ENCODE measurements at places on chromosomes 5 and 9.

- DNase-seq, result no peak
These were observed 3.6 kb upstream of the DRD1 start for GRCh38 chr5:175447571-175447970.

DNA sequence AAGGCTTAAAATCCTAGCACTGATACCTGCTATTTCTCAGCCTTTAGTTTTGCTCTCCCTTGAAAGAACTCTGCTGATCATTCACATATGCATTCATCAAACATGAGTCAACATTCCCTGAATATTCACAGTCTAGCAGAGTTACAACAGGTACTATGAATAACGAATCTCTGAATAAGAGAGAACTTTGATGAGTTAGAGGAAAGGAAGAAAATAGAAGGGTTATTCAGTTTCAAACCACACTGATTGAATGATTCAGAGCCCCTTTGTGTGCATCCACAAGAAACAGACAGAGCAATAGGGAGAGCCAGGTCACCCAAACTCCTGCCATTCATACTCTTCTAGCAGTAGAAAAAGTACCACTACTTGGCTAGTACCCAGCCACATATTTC, 36.0 kb downstream of the FOXD1 start:
- no peak for DNase-seq

- no peak for DNase-seq
These were observed 8.7 kb downstream of the ASS1 start for GRCh38 chr9:130453487-130453886.

DNA sequence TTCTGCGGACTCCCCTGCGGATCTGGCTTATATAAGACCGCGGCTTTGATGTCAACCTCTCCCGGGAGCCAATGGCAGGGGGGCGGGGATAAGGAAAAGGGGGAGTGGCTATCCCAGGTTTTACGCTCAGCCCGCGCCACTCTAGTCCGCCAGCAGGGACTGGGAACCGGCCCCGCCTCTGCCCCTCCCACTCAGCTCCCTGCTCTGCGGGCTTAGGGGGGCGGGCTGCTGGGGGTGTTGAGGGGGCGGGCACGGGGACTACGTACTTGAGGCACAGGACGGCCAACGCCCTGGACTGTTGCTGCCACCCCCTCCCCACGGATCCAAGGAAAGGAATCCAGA, at the start of gene HAND1:
TSS of gene HAND1 (minus strand) at position 4 of the 342 bp plus-strand sequence. CDS start 219 bp downstream, outside the sequence.
- DNase-seq, result no peak

DNA sequence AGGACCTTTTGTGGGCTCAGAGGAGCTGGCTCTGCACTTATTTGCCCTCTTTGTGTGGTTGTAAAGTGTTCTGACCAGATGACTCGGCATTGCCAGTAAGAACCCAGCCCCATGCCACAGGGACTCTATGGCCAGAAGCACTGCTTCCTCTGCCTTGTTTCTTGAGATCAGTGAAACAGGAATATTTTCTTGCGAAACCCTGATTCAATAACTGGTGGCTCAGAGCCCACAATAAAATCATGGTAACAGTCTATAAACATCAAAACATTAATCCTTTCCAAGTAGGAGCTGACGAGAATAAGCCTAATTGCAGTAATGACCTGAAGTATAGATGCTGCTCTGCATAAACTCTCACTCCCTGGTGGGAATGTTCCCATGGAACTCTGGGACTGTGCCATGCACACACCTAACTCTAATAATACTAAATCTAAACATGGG, 344.3 kb downstream of the ZNF608 start:
- no peak for DNase-seq
